CD4-positive, alpha-beta T cell treated with Interleukin-17A for 4 hours (primary cell): ENCODE measurements at places on chromosomes 5 and 9.

GRCh38 chr5:137263371-137264005 lies 235.6 kb downstream of the SPOCK1 start:
- DNase-seq, result no peak

- no peak for DNase-seq
These were observed 107.2 kb upstream of the TXNDC8 start for GRCh38 chr9:110444911-110445310.

- no peak for DNase-seq
These were observed 34.4 kb upstream of the ARAP3 start for GRCh38 chr5:141716468-141716867.

DNA sequence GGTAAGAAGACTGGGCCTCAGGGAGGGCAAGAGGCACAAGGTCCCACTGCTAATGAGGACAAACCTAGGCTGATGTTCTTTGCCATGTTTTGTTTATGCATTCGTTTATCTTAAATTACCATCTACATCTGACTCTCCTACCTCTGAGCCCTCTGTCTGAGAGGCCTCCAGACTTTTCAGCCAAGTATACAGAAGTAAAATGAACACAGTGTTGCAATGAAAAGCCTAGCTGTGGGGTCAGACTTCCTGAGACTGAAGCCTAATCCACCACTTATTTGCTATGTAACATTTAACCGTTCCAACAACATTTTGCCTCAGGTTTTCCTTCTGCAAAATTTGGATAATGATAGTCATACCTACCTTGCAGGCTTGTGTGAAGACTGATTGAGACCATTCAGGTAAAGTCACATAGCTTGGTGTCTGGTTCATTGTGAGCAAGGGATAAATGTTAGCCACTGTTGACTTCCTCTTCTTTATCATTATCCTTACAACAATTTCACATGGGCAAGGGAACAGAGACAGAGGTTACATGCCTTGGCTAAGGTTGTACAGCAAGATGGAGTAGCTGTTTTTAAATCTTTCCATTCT lies 374.9 kb upstream of the CLINT1 start:
- DNase-seq, result no peak

DNA sequence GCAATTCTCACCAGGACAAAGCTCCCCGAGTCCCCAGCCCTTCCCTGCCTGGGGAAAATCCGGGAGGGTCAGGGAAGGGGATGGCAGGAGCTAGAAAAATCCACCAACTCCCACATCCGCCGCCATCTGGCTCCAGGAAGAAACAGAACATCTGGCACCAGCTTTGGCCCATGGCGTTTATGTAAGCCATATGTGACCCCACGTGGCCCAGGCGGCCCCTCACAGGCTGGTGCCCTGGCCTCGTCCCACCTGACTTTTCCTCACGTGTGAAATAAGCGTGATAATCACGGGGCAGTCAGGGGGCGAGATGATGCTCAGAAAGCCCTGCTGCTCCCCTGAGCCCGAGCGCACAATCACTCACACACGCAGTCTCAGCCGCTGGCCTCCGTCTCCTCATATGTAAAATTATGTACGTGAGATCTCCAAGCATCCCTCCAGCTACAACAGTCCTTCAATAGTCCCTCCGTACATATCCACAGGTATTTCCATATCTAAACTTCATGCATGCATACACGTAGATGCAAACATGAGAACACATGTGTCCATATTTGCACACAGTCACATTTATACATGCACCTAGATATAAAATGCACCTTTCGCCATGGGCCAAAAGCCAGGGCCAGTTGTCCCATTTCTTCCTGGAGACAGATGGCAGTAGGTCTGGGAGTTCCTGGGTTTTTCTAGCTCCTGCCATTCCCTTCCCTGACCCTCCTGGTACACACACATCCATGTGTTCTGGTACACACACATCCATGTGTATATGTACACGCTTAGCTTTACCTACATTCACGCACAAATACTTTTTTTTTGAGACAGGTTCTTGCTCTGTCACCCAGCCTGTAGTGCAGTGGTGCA lies 28.9 kb downstream of the PLPP7 start:
- no peak for DNase-seq

DNA sequence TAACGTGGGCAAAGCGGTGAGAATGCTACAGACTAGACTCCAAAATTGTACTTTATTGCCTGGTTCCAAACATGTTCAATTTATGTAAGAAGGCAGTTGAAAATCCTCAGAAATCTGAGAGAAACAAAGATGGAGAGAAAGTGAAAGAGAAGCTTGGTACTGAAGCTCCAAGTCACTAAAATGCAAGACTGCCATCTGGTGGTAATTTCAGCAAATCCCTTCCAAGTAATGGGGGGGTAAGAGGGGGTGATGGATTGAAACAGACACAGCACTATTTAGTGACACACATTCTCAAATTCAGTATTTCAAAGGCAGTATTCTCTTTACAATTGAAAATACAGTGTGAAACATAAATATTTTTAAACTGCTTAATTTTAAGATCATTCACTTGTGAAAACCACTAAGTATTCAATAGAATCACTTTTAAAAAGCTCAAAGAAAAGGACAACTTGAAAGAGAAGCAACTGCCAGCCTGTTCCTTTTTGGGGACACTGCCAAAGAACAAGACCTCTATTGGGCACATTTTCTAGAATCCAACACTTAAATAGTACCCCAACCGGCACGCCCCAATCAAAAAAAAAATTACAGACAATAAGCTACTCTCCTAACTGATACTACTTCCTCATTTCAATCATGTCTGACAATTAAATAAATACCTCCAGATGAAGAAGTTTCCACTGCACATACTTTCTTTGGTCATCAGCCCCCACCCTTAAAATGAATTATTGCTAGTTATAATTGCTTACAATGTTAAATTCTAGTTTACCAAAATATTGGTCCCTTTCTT lies 131.5 kb downstream of the AGTPBP1 start:
- peak; percentile 42 for DNase-seq

DNA sequence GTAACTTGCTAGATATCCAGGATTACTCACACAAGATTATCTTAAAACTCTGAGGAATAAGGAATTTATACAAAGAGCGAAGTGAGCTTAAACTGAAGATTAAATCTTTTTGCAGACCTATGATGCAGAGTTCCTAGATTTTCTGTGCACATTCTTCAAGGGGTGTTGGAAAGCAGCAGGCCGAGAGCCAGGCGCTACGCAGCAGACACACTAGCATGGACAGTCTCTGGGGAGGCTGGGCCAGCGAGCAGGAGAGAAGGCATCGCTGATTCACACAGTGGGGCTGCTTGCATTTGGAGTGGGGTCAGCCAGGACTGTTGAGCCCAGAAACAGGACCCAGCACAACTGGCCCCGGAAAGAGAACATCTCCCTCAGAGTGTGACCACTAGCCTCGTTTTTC lies 136.3 kb downstream of the ADAMTS16 start:
- no peak for DNase-seq

GRCh38 chr5:84805473-84805872 lies 420.8 kb upstream of the EDIL3 start:
- no peak for DNase-seq

GRCh38 chr9:93613791-93614190 lies 37.4 kb downstream of the PHF2 start:
- no peak for DNase-seq

GRCh38 chr9:134126373-134126772 lies 9.5 kb upstream of the WDR5 start:
- DNase-seq, result no peak

- DNase-seq, result no peak
These were observed 22.8 kb upstream of the PANK3 start for GRCh38 chr5:168601972-168602371.

DNA sequence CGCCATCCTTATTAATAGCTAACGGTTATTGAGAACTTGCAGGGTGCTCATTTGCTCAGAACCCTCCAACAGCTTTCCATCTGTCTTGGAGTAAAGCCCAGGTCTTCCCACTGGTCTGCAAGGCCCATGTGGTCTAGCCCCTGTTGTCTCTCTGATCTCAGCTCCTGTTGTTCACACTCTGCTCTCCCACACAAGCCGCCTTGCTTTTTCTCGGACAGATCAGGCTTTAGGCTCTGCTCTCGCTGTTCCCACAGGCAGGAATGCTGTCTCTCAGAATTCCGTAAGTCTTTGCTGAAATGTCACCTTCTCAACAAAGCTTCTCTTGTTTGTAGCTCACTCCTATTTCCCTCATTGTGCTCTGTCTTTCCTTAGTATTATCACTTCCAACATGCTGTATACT lies 34.3 kb downstream of the GPR107 start:
- no peak for DNase-seq

- DNase-seq, result no peak
These were observed 50.2 kb upstream of the UBAC1 start for GRCh38 chr9:136011376-136011702.

GRCh38 chr5:96807075-96807654 lies 580 bp downstream of the ERAP1 start:
- DNase-seq, result no peak

- DNase-seq, result peak; percentile 38
These were observed 98.9 kb downstream of the CSNK1G3 start for GRCh38 chr5:123610665-123611405.

- no peak for DNase-seq
These were observed 1026.0 kb upstream of the ARRDC3 start for GRCh38 chr5:92409134-92409533.

- DNase-seq, result no peak
These were observed 151.8 kb upstream of the GDNF start for GRCh38 chr5:37991301-37992299.

DNA sequence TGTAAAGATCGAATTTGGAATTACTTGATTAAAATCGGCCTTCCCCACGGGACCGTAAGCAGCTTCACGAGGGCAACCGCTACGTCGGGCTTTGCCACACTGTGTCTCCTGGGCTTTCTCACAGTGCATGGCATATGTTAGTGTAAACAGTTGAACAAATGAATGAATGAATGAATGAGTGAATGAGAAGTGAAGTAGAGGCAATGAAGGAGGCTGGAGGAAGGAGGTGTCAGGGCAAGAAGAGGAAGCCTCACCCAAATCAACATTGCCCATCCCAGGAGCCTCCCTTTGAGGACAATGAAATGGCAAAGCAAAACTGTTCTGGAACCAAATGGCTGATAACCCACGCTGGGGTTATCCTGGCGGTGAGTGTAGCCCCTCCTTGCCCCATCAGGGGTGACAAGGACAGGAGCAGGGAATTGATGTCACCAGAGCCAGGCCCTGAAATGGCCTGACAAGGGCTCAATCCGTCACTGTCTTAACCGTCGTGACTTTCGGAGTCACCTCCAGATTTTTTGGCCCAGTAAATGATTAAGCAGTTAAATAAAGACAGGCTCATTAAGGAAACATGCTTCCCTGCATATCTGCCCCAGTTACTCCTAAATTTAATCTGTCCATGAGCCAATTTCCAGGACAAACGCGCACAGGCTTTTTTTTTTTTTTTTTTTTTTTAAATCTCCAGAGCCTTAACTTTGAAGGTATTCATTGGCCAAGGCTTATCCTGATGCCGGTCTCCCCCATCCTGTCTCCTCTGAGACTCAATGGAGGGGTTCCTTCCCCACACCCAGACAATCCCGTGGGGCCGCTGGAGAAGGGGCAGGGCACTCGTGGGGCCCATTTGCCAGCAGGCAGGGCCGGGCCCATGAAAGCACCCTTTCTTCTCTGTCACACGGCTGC lies 88.4 kb upstream of the BOD1 start:
- DNase-seq, result no peak

GRCh38 chr5:10699281-10699874 lies 61.7 kb downstream of the DAP start:
- DNase-seq, result no peak

- no peak for DNase-seq
These were observed 14.3 kb upstream of the PSMB7 start for GRCh38 chr9:124429530-124429867.

- no peak for DNase-seq
These were observed 950.6 kb upstream of the NUDT12 start for GRCh38 chr5:104513121-104513602.

DNA sequence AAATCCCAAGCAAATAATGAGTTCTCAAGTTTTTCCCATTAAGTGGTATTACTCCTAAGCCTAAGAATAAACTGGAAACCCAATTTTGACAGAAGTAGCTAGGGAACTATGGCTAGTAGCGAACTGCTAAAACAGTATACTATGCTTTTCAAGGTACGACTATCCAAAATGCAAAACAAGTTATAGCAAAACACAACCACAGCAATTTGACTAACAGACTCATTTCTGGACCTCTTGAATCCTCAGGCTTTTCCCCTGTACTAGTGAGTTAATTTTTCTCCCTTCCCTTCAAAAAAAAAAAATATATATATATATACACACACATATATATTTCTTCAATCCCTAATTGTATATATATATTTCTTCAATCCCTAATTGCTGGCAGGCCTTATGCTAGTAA lies 7.3 kb downstream of the FBXW11 start:
- DNase-seq, result no peak

DNA sequence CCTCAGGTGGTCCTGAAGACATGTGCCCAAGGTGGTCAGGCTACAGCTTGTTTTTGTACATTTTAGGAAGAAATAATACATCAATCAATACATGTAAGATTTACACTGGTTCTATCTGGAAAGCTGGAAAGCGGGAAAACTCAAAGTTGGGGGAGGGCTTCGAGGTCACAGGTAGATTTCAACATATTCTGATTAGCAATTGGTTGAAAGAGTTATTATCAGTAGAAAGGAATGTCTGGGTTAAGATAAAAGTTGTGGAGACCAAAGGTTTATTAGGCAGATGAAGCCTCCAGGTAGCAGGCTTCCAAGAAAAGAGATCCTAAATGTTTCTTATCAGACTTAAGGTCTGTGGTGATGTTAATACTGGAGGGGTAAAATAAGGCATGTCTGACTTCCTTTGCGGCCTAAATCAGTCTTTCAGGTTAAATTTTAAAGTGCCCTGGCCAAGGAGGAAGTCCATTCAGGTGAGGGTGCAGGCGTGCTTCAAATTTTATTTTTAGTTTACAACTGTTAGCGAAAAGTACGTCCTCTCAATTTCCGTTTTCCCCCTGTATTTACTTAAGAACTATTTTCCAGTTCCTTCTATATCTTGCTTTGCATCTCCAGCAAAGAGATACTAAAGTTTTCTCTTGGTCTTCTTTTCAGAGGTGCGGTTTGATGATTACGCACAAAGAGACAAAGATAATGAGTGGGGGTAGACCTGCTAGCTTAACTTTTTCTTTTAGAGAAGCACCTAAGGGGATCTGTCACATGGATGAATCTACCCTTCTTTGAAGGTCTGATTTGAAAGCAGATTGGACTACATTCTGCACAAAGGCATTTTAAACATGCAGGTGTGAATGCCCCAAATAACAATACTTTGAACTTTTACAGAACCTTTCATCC lies 578.6 kb downstream of the RAB3C start:
- no peak for DNase-seq

- DNase-seq, result no peak
These were observed 157.0 kb downstream of the PJA2 start for GRCh38 chr5:109252731-109253130.
